H1 (cell line): ENCODE measurements at places on chromosomes 11 and 22.

- DNase-seq: no peak
- no peak overlapping the region for H3K27ac ChIP-seq
- H3K4me3 ChIP-seq: no peak overlapping the region
- no peaks in the 10 kb centered on the region for H3K36me3 ChIP-seq
Measured at GRCh38 chr22:32569956-32570355, 95.3 kb downstream of the FBXO7 start.

GRCh38 chr11:45560155-45560912, 105.1 kb downstream of the CHST1 start:
- H3K36me3 ChIP-seq: no peaks in the 10 kb centered on the region
- no peak overlapping the region for H3K27ac ChIP-seq
- no peak overlapping the region for H3K4me3 ChIP-seq
- DNase-seq: no peak
- peaks cover 2% of the 10 kb centered on the region for H3K4me1 ChIP-seq

DNA sequence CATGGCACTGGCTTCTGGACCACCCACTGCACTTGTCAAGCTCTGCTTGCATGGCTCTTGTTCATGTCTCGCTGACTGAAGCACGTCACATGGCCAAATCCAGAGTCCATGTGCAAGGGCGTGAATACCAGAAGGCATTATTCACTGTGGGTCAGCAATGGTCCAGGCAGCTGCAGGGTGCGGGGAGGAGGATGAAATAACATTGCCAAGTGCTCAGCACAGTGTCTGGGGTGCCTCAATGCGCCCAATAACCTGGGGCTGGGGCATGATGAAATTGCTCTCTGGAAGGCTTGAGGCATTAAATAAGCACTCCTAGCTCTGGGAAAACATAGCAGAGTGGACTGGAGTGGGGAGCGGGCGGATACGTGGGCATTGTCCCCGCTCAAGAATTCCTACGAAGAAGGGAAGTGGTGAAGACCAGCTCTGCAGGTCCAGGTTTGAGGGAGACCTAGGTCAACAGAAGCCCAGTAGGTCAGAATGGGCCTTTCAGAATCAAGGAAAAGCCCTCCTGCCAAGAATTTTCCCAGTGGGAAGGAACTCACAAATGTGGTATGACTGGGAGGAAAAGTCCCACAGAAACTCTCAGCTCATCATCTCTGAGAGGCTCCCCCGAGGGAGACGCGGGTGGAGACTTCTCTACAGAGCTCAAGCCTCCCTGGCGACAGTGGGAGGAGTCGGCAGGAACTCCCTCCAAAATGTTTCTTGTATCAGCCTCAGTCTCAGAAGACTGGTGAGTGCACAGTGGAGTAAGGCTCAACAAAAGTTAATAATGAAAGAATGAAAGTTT, 15.3 kb upstream of the ACCSL start:
- H3K4me3 ChIP-seq: no peak overlapping the region
- H3K4me1 ChIP-seq: peaks cover 7% of the 10 kb centered on the region
- no peaks in the 10 kb centered on the region for H3K36me3 ChIP-seq
- no peak overlapping the region for H3K27ac ChIP-seq

GRCh38 chr11:105861225-105861624, 160.8 kb downstream of the MSANTD4 start:
- no peak overlapping the region for H3K4me3 ChIP-seq
- H3K27me3 ChIP-seq: no peaks in the 10 kb centered on the region
- H3K4me1 ChIP-seq: peaks cover 3% of the 10 kb centered on the region
- H3K27ac ChIP-seq: no peak overlapping the region

DNA sequence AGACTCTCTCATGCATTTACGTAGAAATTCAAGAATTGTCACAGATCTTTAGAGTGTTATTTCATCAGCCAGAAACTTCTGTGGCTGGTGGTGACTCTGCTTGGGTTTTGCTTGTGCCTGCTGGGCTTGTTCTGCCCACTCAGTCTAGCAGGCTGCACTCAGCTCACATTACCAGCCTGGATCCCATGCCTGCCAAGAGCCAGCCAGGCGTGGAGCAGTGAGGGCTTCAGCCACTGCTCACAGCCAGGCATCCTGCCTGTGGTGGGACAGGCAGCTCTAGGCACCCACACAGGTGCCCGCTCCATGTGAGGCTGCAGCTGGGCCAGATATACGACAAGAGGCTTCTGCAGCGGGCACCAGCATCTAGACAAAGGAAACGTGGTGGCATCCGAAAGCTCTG, 1213.3 kb upstream of the RAG2 start:
- H3K36me3 ChIP-seq: no peaks in the 10 kb centered on the region
- H3K4me3 ChIP-seq: no peak overlapping the region
- H3K4me1 ChIP-seq: peaks cover 6% of the 10 kb centered on the region
- DNase-seq: no peak
- H3K27ac ChIP-seq: no peak overlapping the region

GRCh38 chr11:70733327-70734325, 335.3 kb downstream of the CTTN start:
- no peaks in the 10 kb centered on the region for H3K36me3 ChIP-seq
- no peaks in the 10 kb centered on the region for H3K4me1 ChIP-seq
- H3K27ac ChIP-seq: no peak overlapping the region
- no peak overlapping the region for H3K4me3 ChIP-seq

- H3K27ac ChIP-seq: no peak overlapping the region
- DNase-seq: peak; percentile 61
- H3K27me3 ChIP-seq: no peaks in the 10 kb centered on the region; the same call in 1 of the 2 replicates
- H3K4me1 ChIP-seq: peaks cover 22% of the 10 kb centered on the region
- H3K36me3 ChIP-seq: no peaks in the 10 kb centered on the region
- H3K4me3 ChIP-seq: peak overlapping the region; percentile 25; the same call in 1 of the 2 replicates
Measured at GRCh38 chr11:69014084-69014851, 1.2 kb upstream of the MRGPRF start.

DNA sequence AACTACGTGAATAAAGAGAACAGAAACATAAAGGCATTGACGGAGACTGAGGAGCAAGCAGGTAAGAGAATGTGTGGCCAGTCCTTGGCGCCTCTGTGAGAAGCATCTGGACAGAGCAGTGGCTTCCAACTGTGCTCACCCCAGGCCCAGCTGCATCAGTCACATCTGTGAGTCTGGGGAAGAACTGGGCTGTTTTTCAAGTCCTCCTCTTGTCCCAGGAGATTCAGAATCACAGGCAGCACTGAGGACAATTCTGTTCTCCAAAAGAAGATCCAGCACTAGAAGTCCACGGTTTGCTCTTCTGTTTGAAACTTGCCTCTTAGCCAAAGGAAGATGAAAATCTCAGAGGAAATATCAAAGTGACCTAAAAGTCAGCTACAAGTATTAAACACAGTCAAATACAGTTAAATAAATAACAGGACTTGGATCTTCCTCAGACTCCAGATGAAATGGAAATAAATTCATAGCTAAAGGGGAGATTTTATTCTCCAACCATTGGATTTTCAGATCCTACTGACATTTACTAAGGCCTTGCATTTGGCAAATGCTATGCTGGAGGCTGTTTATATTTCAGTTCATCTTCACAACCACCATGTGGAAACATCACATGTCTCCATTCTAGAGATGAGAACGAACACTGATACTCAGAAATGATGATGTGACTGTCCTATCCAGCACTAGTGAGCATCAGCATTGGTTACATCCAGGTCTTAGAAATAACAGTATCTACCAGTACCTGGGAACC, 14.1 kb downstream of the FAM181B start:
- no peaks in the 10 kb centered on the region for H3K36me3 ChIP-seq
- H3K27ac ChIP-seq: no peak overlapping the region
- DNase-seq: no peak
- H3K4me1 ChIP-seq: no peaks in the 10 kb centered on the region

DNA sequence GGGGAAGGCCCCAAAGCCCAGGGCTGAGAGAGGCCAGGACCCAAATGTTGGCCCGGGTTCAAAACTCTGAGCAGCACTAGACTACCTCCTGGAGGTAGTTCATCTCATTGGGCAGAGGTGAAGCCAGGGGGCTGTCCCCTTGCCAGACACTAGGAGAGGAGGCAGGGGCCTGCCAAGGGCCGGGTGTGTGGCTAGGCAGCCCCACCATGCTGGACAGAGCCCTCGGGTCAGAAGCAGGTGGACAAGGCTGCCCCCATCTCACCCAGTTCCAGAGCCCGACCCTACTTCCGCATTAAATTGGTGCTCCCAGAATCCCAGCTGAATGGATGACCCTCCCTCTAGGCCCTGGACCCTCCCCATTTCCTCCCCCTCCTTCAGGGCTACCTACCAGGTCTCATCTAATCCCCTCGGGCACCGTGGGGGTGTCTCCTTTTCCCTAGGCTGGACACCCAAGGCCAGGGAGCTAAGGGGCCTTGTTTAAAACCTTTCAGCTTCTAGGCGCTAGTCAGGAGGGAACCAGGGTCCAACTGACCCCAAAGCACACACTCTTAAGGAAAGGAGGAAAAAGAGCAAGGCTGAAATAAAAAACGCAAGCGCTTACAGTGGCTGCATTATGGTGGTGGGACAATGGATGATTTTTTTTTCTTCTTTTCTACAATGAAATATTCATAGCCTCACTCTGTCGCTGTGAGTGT, 72.1 kb upstream of the TCF20 start:
- no peaks in the 10 kb centered on the region for H3K36me3 ChIP-seq
- H3K4me3 ChIP-seq: no peak overlapping the region; the same call in 1 of the 2 replicates
- no peak for DNase-seq
- H3K4me1 ChIP-seq: peaks cover 9% of the 10 kb centered on the region

GRCh38 chr22:36734171-36735058, 30.9 kb upstream of the CACNG2 start:
- no peak overlapping the region for H3K27ac ChIP-seq
- no peaks in the 10 kb centered on the region for H3K36me3 ChIP-seq
- no peaks in the 10 kb centered on the region; the same call in none of the 2 replicates for H3K27me3 ChIP-seq

- peaks cover 3% of the 10 kb centered on the region; the same call in 1 of the 2 replicates for H3K4me1 ChIP-seq
- no peaks in the 10 kb centered on the region for H3K36me3 ChIP-seq
- H3K27ac ChIP-seq: no peak overlapping the region
- DNase-seq: no peak
- no peak overlapping the region for H3K4me3 ChIP-seq
Measured at GRCh38 chr11:46519351-46519750, 74.5 kb downstream of the AMBRA1 start.

GRCh38 chr11:94702481-94702880, 65.7 kb upstream of the AMOTL1 start:
- no peaks in the 10 kb centered on the region for H3K27me3 ChIP-seq
- peaks cover 3% of the 10 kb centered on the region for H3K4me1 ChIP-seq
- no peaks in the 10 kb centered on the region for H3K36me3 ChIP-seq
- no peak overlapping the region for H3K27ac ChIP-seq
- no peak overlapping the region for H3K4me3 ChIP-seq

- no peaks in the 10 kb centered on the region for H3K36me3 ChIP-seq
- DNase-seq: no peak
- H3K27ac ChIP-seq: no peak overlapping the region
- no peak overlapping the region for H3K4me3 ChIP-seq
- H3K4me1 ChIP-seq: no peaks in the 10 kb centered on the region
Measured at GRCh38 chr11:22203281-22203680, 10.4 kb downstream of the ANO5 start.

GRCh38 chr11:133156986-133157745, 375.1 kb downstream of the OPCML start:
- H3K27ac ChIP-seq: no peak overlapping the region
- no peak for DNase-seq
- H3K4me3 ChIP-seq: no peak overlapping the region
- no peaks in the 10 kb centered on the region for H3K36me3 ChIP-seq

DNA sequence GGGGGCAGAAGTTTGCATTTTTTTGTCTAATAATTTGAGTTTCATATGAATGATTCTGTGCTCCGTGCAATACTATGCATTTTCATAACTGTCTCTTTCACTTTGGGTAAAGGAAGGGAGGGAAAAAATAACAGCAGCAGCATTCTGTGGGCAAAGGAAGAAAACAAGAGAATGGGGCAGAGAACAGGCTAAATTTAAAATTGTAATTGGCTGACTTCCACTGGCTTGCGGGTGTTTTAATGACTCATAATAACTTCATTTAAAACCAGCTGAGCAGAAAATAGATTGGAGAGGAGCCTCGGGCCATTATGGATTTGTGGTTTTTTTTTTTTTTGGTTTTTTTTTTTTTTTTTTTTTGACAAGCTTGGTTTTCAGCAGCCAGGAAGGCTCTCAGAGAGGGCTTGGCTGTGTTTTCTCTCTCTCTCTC, 107.4 kb downstream of the ZBTB16 start:
- H3K4me1 ChIP-seq: no peaks in the 10 kb centered on the region
- DNase-seq: no peak
- H3K27me3 ChIP-seq: no peaks in the 10 kb centered on the region
- H3K27ac ChIP-seq: no peak overlapping the region

- H3K4me1 ChIP-seq: no peaks in the 10 kb centered on the region
- H3K36me3 ChIP-seq: no peaks in the 10 kb centered on the region
Measured at GRCh38 chr11:46930089-46930488, 6.5 kb upstream of the CSTPP1 start.

GRCh38 chr11:47002390-47002789, 65.8 kb downstream of the CSTPP1 start:
- H3K27ac ChIP-seq: no peak overlapping the region
- no peaks in the 10 kb centered on the region for H3K36me3 ChIP-seq
- no peak for DNase-seq

DNA sequence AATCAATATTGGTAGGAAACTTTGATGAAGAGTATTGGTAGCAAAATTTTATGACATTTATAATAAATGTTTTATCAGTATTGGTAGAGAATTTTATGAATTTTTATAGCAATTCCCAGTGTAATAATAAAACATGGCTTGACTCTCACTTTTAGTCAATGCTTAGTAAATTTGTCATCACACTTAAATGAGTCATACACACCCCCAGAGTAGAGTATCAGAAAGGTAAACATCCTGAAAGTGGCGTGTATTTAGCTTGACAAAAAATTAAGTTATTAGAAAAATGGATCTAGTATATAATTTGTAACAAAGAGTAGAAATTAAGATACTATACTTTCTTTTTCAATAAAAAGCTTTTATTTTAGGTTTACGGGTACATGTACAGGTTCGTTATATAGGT, 2.6 kb downstream of the MS4A3 start:
- H3K27ac ChIP-seq: no peak overlapping the region
- no peaks in the 10 kb centered on the region for H3K27me3 ChIP-seq
- H3K4me3 ChIP-seq: no peak overlapping the region
- no peaks in the 10 kb centered on the region for H3K4me1 ChIP-seq
- no peaks in the 10 kb centered on the region for H3K36me3 ChIP-seq

DNA sequence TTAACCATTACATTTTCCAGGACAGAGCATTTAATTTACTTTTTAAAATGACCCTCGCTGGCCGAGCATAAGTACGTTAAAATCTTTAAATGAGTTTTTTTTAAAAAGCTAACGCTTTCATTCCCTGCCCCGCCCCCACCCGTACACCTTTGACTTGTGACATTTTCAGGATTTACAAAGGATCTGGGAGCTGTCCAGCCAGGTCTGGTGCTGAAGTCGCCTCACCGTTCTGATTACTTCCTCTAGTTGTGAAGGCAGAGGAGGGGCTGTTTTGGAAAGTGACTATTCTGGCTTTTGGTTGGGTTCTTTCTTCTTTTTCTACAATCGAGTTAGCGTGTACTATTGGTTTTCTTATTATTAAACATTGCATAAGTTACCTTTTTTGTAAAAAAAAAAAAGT, 2.9 kb downstream of the C11orf87 start:
- DNase-seq: peak; percentile 27
- H3K4me3 ChIP-seq: no peak overlapping the region
